ENCODE measurements at places on chromosomes 4 and X.

DNA sequence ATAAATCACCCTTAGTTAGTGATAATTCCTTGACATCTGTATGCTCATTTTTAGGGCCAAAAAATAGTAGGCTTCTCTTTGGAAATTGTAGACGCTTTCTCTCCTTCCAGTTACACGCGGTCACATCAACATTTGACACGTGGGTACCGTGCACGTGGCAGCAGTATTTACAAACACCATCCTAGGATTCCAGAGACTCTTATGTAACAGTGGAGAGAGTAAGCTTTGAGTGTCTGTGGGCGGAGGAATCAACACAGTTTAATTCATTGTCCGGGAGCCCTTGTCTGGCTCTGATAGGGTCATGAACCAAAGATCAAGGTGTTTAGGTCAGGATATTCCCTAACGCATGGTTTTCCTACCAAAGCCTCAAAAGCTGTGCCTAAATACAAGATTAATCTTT is 12.2 kb downstream of the TET2 start:
- DNase-seq, result peak; percentile 67

DNA sequence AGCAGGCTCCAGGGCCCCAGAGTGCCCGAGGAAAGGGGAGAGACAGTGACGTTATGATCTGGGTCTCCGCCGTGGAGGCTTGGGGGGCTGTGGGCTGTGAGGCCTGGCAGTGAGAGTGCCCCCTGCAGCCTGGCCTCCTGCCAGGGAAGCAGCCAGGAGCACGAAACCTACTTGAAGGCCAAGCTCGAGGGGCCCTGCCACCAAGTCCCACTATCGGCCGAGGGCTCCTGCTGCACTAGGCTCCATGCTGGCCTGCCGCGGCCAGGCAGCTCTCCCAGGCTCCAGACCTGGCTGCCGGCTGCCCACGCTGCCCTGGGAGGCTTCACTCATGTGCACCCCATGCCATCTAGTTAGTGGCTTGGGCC is 18.7 kb downstream of the FLNA start:
- no peak for DNase-seq

DNA sequence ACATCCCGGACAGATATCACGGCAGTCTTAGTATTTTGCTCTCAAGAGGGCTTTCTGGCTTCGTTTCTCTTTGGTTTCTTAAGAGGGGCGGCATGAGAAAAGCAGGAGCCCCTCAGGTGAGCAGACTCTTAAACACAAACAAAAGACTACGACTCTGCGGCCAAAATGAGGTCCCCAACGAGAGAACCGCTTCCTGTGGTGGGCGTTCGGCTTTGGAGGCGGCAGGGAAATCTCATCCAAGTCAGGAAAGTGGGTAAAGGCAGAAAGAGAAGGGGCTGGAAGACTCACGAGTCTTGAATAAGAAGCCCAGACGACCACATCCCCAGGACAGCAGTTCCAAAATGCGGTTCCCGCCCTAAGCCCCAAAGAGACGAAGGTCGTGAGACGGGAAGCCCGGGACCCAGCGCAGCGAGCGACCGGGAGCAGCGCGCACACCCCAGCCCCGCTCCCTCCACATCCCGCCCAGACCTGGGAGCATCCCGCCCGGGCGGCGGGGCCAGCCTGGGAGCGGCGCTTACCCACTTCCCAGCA is 409 bp downstream of the UGDH start:
- peak; percentile 29 for DNase-seq

DNA sequence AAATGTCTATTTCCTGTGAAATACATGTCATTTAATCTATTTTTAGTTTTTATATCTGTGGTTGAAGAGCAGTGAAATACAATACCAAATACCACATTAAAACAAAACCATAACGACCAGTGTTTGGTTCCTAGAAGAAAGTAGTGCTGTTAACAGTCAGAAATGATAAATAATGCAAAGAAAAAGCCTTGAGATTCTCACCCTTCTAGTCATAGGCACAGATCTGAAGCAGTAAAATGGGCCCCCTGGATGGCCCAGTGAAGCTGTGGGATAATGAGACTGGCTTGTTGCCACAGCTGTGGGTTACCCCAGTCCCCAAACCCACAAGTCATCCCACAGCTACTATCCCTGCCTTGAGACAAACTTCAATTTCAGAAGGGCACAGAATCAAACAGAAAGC is 137.3 kb upstream of the RPL34 start:
- DNase-seq, result peak; percentile 31

DNA sequence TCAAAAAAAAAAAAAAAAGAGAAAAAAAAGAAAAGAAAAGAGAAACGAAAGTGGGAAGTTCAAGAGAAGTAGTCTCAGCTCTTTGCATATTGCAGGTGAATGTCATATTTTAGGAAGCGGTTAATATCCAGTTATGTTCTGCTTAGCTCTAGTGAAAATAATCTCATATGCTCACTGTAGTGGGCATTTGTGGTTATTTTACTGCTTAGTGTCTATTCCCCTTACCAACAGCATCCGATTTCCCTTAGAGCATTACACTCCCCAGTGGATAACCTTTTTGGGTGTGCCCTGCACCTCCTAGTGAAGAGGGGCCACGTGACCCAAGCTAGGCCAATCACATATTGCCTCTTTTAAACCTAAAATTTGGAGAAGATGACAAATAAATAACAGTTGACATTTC is 111.2 kb upstream of the ZNF827 start:
- DNase-seq, result no peak

- DNase-seq, result no peak
Measured at GRCh38 chrX:42023122-42023521, 99.8 kb upstream of the CASK start.

DNA sequence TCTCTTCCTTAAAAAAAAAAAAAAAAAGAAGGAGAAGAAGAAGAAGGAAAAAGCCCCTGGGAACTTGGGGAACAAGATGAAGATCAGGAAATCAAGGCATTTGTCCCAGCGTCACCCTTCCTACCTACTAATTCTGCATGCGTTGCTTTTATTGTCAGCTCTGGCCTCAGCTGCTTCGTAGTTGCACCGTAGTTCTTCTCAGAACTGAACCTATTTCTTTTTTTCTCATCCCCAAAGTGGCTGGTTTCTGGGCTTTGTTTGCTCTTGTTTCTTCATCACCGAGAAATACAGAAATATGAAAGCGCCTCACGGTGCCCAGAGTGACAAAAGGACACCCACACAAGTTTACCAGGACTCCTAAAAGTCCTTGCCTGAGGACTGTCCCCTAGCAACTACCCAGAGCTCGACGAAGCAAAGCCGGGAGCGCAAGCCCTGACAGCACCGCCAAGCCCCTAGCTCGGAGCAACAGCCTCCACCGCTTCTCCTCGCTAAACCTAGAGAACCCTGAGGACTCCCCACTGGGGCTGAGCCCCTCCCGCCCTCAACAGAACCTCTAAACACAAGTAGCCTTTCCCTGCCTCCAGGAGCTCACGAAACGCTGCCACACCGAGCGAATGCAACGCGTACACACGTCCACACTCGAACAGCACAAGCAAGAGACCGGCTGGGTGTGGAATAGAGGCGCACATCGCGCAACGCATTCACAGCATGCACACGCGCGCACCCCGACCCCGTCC is 710 bp downstream of the PRKG2 start:
- peak; percentile 61 for DNase-seq

DNA sequence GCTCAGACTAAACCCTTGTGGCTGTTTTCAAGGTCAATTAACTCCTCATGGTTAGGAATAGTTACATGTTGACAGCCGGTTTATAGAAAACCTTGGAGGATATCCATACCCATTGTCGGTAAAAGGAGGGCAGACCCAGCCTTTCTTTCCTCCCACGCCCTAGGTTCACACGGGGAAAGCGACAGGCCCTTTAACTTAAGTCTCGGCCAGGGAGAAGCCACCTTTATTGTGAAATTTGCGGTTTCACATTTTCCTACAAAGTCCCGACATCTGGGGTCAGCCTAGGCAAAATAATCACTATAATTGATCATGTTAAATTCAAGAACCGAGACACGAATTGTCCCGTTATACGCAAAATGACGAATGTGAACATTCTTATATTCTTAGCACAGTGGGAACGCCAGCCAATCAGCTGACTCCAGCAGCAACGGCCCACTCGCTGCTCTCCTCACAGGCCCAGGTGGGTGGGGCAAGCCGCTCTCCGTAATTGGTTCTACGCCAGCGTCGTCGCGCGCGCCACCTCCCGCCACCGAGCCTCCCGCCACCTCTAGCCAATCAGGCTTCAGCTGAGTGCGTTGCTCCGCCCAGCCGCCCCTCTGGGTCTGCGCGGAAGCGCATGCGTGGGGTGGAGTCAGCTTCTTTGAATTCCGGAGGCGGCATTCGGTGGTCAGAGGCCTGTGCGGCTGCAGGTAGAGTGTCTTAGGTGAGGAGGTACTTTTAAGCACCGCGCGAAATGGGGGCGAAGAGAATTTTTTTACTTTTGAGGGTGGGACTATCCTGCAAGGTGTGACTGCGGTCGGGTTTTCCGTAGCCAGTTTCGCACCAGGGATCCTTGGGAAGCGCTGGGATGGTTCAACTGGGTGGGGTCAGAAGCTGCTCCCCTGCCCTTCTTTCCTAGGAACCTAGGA is at the start of gene CENPI:
Gene CENPI, plus strand, starts transcription at position 659 of the 908 bp plus-strand sequence. CDS start 2,867 bp downstream, outside the sequence.
- DNase-seq, result peak; percentile 95

- DNase-seq, result no peak
Measured at GRCh38 chr4:41505161-41505661, 32.7 kb upstream of the LIMCH1 start.

DNA sequence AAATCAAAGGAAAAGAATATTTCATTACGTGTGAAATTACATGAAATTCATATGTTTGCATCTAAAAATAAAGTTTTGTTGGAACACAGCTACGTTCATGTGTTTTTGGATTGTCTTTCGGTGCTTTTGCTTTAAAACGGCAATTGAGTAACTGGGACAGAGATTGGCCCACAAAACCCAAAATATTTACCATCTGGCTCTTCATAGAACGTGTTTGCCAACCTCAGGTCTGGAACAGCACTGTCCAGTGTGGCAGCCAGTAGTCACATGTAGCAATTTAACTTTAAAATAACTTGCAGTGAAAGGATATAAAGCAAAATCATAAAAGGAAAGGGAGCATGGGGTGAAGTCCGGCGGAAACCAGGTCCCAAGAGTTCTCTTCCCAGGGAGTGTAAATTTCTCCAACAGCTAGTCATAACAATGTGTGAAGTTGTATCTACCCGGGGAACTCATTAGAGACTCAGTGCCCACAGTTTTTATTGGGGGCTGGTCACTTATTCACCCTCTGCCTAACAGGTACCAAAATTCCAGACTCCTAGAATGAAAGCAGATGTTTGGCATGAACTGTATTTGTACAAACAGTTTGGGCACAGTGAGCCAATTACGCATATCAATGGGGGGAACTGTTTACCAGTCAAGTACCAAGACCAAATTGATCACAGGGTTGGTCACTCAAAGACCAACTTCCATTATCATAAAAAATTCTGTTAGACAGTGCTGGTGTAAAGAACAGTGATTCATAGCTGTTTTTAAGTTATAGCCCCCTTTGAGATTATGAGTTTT is 10.3 kb downstream of the OCIAD1 start:
- no peak for DNase-seq

DNA sequence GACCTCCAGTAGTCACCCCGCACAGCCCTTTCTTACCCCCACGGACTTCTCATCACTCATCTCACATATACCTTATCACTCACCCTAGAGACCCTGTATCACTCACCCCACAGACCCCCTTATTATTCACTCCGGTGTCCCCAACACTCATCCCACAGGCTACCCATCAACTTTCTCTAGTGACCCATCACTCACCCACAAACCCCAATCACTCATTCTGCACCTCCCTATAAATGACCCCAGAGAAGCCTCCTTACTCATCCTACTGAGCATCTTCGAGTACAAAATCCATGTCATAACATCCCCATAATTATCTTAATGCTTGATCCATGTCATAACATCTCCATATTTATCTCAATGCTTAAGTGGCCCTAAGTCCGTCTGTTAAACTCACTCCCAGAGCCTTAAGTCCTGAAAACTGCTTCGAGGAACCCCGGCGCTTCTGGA is 934 bp downstream of the ZNF41 start:
- no peak for DNase-seq

DNA sequence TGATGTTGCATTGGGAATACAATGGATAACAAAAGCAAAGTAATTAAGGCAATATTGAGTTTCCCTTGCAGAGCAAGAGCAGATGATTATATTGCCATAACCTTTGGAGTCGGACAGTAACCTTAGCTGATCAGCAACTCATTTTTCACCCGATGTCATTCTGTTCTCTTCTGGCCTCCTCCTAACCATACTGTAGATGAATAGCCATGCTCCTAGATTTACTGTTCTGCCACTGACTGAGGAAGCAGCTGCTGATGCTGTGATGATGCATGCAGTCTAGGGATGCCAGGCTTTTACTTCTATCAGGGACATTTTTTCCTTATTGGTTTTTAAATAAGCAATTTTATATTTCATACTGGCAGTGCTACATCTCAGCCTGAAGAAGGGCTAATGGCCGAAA is 443.9 kb downstream of the GPAT3 start:
- DNase-seq, result no peak

- DNase-seq, result no peak
Measured at GRCh38 chr4:127307996-127308395, 324.8 kb upstream of the INTU start.

GRCh38 chrX:154046031-154046781 is 26.5 kb upstream of the IRAK1 start:
- peak; percentile 81 for DNase-seq

DNA sequence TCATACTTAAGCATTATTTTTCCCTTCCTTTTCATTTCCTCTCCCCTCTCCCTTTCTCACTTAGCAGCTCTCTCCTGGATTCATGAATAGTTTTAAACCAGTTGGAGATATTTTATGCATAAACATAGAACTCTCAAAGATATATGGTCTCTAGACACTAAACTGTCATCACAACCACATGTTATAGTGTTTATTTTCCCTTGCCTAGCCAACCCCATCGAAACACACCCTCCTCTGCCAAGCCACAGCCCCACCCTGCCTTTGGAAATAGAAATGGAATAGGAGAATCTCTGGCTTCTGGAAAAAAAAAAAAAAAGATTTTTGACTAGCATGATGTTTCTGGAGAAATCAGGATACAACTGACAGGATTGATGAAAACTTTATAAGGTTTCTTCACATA is 64.8 kb upstream of the RBPJ start:
- DNase-seq, result no peak

DNA sequence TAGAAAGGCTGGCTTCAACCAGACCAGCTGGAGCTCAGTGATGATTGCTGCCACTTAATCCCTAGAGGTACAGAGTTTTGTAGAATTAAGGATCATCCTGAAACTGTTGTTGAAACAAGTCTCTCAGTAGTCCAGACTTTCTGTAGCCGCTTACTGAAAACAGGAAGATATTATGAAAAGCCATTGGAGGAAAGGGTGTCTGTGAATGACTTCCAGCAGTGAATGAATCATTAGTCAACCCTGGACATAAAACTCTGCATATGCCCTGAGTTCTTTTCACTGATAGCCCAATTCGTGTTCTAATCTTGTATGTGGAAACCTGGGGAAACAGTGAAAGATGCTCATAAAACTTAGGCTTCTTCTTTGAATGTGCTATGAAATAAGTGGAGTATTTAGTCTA is 14.8 kb downstream of the HOPX start:
- DNase-seq, result peak; percentile 61

DNA sequence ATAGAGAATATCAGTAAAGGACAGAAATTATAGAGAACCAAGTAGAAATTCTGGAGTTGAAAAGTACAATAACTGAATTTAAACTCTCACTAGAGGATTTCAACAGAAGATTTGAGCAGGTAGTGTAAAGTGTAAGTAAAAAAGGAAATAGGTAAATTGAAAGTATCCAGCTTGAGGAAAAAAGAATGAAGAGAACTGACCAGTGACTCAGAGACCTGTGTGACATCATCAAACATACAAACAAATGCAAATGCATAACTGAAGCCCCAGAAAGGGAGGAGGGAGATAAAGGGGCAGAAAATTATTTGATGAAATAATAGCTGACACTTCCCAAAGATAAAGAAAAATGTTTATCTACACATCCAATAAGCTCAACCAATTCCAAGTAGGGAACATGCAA is 8.3 kb upstream of the SPON2 start:
- no peak for DNase-seq
